ENCODE measurements at places on chromosomes 2 and 18.

DNA sequence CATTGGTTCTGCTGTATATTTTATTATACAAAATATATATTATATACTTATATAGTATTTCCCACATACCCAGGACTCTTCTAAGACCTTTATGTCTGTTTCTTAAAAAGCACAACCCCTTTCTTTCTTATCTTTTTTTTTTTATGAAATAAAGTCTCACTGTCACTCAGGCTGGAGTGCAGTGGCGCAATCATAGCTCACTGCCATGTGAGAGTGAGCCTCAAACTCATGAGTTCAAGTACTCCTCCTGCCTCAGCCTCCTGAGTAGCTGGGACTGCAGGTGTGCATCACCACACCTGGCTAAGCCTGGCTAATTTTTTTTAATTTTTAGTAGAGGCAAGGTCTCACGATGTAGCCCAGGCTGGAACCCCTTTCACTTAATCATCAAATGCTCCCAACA, 72.3 kb downstream of the CLHC1 start:
- DNase-seq = no peak

- DNase-seq = no peak
These were observed 6.3 kb downstream of the MEX3C start for GRCh38 chr18:51191128-51191717.

DNA sequence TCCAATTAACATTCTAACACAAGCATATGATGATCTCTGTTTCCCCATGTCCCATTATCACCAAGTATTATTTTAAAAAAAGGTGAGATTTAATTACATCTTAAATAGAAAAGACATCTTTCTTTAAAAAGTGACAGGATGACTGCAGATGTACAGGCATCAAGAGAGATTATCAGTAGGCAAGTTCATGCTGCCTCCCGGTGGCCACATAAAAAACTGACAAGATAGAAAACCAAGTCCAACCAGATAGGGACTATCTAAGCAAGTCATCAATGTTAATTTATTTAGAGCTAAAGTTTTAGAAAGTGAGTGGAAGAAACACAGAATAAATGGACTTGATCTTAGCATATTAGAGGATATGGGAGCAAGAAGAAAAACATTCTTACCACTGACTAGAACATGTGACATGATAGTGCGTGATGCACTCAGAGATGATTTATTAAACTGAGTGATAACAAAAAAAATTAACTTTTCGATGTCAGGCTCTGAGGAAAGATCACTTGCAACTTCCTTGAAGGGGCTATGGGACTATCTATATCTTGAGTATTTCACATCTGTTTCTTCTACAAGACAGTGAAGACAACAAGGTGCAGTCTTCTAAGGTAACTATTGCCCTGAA, 5.4 kb upstream of the TDRD15 start:
- DNase-seq = no peak

DNA sequence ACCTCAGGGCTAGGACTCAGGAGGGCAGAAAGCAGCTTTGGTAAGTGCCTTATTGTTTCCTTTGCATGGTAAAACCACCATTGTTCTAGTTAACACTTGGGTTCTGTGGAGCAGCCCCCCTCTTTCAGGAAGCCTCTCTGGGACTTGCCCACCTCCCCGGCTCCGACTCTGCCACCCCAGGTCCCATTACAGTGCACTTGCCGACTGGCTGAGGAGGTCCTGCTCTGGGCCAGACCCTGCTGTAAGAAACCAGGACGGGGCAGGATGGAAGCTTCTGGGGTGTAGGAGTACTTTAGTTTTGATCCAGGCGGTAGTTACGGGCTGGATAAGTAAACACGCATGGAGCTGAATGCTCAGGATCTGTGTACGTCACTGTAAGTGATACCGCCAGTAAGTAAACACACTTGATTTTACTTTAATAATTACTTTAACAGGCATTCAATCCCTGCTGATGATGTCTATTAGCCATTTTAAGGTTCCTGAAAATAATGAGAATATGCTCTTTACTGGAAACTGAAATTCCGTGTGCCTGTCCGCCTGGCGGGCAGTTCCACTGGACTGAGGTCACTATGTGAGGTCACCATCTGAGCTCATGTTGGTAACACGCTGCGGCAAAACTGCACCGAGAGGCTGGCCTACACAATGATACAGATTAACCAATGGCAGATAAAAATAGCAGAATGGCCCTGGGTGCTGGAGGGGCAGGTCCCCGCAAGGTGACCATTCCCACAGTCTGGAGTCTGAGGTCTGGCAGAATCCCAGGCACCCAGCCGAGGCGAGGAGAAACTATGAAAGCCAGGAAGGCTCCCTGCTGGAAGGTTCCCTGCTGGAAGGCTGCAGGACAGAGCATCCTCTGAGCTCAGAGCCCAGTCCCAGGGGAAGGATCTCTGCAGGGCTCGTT, 25.2 kb downstream of the HS1BP3 start:
- no peak for DNase-seq

DNA sequence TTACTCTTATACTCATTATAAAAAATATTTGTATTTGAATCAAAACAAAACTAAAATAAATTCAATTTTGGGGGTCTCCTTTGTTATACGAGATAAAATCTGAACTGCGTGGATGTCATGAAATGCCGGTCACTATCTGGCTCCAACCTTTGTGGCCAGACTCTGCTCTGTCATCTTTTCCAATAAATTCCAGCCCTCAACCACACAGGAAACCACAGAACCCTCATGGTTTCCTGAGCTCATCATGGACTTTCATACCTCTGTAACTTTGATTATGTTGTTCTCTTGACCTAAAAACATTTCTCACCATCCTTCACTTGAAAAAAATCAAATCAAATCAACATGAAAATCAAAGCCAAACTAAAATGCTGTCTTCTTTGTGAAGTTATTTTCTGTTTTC, 724.7 kb downstream of the METTL4 start:
- DNase-seq = no peak

GRCh38 chr2:233479616-233480489, 86.7 kb downstream of the USP40 start:
- DNase-seq = no peak

GRCh38 chr2:148875387-148876051, 492 bp downstream of the KIF5C start:
- no peak for DNase-seq

GRCh38 chr2:69143748-69144360, 130.9 kb downstream of the ANTXR1 start:
- no peak for DNase-seq

GRCh38 chr2:100884145-100884621, 64.2 kb downstream of the NPAS2 start:
- DNase-seq = no peak

- no peak for DNase-seq
These were observed 9.2 kb upstream of the PAIP2B start for GRCh38 chr2:71235930-71236587.
